Left ventricle myocardium inferior (tissue), 1 donor: ENCODE measurements at places on chromosomes 3 and 15.

DNA sequence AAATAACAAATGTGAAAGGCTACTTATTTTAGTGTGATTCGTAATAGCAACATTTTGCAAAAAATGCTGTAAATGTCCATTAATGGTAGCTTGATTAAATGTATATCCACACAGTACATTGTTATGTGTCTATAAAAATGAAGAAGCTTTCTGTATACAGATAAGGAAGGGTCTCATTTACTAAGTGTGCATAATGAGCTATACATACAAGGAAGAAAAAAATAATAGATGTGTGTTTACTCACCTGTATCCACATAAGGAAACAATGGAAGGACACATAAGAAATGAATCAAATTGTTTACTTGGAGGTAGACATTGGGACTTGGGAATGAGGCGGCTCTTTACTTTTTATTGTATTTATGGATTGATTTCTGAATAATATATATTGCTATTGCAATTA lies 34.9 kb downstream of the MED12L start:
- no peak for DNase-seq

DNA sequence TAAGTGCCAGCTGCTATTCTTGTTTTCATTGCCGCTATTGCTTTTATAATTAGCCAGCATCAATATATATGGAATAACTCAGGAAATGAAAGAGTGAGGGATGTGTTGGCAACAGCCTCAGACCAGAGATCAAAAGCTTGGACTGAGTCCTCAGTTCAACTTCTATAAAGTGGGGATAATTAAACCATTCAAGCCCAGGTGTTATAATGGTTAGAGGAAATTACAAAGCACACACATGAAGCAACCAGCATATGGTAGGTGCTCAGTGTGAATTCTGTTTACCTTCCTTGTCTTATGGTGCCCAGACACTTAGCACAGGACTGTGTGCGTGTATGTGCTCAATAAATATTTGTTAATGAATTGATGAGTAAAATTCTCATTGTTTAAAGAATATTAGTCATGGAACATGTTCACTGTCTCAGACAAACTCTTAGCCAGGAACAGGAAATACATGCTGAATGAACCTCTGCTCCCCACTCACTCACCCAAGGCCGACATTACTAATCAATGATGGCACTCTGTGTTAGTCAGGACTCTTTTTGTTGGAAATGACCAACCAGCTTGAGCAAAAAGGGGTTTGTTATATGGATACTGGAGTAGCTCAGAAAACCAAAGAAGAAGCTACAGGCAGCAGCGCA lies 16.7 kb upstream of the CCDC174 start:
- no peak for DNase-seq

GRCh38 chr3:190444576-190445145 lies 5.0 kb downstream of the TMEM207 start:
- DNase-seq: no peak

GRCh38 chr3:20648294-20648693 lies 462.3 kb upstream of the SGO1 start:
- DNase-seq: no peak

DNA sequence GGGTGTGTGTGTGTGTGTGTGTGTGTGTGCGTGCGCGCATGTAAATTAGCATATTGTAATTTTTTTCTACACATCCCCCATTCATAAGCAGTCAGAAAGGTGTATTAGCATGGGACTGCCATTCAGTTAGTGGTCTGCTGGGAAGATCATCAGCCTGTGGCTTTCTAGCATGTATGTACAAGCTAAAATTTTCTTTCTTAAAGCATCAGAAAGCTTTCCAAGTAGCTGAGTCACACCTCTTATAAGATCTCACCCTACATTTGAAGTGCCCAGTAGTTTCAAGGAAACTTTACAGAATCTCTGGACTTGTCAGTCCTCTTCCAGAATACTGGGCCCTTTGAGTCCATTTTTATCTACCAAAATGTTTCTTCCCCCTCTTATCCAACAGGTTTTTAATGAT lies 411.4 kb upstream of the TPRG1 start:
- no peak for DNase-seq

- no peak for DNase-seq
These were observed 20.9 kb upstream of the MUC20 start for GRCh38 chr3:195699860-195700259.
